Hepatocyte (in vitro differentiated cells): ENCODE measurements at places on chromosomes 6 and 20. TPM values are rescaled to one million over a fixed set of nuclear protein-coding genes. Genes with fewer than 3 reads are reported as not detected.

The ANKRD66 gene
- total RNA-seq: not detected in 2 replicates

The MUCL3 gene
- 0.04 and 0.13 TPM in 2 replicates for total RNA-seq

GRCh38 chr20:38321959-38322598, 18.1 kb downstream of the BPI start:
- peak; percentile 79 for DNase-seq

DNA sequence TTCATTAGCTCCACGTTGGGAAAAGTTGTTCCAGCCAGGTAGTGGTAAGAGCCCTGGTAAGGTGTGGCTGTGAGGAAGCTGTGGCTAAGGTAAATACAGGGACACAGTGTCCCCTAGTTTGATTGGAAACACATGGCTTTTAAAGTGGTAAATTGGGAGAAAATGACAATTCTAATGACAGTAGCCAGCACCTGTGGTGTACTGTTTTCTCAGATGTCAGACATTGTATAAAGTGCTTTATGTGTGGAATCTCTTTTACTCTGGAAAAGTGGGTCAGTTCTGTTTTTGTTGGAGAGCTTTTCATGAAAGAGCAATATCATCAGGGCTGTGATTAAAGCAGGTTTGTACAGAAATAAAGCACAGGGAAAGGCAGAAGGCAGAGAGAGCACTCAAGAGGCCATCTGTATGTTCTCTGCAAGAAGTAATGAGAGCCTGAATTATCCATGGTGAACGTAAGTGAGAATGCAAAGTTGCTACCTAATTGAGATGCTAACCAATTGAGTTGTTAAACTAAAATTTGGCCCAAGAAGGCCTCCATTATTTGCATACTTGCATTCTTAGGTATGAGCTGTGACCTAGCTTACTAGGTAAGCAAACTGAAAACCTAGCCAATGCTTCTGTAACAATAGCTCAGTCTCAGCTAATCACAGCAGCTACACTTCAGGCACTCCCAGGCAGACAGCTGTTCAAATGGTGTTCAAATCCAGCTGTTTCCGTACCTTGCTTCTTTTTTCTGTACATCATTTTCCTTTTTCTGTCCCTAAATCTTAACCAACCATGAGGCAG, 28.2 kb downstream of the MRAP2 start:
- DNase-seq: no peak

The TMEM244 gene
- not detected in 2 replicates for total RNA-seq

- no peak for DNase-seq
Observed at GRCh38 chr6:79543411-79543810, 6.2 kb upstream of the LCA5 start.

DNA sequence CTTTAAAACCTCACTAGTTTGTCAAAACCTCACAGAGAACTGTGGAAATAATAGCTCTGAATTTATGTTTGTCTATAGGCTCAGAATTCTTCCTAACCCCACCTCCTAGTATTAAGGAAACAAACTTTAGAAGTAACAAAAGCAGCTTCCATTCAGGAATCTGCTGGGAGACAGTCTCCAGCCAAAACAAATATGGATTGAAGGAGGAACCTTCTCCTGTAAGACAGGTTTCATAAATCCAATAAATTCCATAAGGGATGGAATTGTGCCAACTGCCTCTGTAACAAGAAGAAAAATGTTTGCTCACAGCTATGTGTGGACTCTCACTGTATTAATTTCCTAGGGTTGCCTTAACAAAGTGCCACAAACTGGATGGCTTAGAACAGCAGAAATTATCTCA, 7.5 kb downstream of the SYCP2 start:
- no peak for DNase-seq

DNA sequence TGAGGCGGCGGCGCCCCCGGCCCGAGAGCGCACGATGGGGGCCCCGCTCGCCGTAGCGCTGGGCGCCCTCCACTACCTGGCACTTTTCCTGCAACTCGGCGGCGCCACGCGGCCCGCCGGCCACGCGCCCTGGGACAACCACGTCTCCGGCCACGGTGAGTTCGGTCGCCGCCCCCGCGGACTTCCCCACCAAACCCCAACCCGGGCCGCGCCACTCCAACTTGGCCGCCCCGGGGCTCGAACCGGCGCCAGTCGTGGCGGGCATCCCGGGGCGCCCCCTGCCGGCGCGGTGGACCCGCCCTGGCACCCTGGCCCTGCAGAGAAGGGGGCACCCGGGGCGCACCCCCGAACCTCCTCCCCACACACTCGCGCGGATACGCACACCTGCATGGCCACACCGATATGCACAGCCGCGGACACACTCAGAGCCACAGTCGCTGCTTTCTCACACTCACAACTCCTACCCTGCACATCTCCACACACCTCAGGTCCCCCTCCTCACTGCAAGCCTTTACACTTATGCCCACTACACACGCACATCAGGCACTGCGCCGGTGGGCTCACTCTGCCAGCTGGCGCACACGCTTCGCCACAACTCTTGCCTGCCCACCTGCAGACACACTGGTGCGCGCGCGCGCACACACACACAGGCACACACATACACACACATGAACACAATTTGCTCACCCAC, 535 bp downstream of the VSTM2L start:
- DNase-seq: no peak

DNA sequence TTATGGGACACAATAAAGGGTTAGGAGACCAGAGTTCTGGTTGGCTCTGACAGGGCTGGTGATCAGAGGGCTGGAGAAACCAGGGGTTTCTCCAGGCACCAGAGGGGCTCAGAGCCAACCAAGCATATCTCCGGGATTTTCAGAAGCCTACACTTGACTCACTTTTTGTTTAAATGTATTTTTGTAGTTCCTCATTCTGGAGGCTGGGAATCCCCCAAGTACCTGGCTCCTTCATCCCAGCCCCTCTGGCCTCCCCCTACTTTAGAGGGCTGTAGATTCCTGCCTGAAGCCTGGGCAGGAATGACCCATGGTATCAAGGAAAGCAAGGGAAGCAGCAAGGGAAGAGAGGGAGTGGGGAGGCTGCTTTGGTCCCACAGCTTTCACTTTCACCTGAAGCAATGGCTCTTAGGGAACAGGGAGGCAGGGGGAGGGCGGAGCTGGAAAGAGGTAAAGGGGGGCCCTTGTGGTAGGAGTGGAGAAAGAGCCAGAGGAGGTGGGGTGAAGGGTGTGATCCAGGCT, 973 bp downstream of the CD40 start:
- no peak for DNase-seq

The CCND3 gene
- 79.3 and 96.8 TPM in 2 replicates for total RNA-seq

The JARID2 gene
- 7.7 and 11.6 TPM in 2 replicates for total RNA-seq

The SLC52A3 gene
- total RNA-seq: 0.33 and 0.80 TPM in 2 replicates

GRCh38 chr6:14280766-14281293, 163.3 kb downstream of the CD83 start:
- DNase-seq: no peak

The MEP1A gene
- 93.4 and 94.2 TPM in 2 replicates for total RNA-seq

The TNNC2 gene
- total RNA-seq: 0.63 TPM in 1 of 2 replicates, not detected in the other

- no peak for DNase-seq
Observed at GRCh38 chr20:56504373-56505005, 20.1 kb upstream of the FAM209A start.

DNA sequence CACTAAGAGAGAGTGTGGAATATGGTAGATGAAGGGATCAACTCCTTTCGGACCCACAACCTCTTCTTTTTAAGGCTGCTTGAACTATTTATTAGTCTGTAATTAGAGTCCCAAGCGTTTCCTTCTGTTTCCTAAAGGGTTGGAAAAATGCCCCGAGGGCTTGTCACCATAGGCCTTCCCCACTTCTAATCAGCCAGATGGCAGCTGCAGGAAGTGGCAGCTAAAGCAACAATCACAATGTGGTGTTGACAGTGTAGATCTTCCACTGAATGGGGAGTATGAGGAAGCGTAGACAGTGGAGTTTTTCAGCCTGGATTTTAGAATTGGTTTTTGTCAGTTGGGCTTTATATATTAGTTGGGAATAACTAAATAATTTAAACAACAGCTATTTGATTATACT, 40.6 kb downstream of the SLC35D3 start:
- no peak for DNase-seq

DNA sequence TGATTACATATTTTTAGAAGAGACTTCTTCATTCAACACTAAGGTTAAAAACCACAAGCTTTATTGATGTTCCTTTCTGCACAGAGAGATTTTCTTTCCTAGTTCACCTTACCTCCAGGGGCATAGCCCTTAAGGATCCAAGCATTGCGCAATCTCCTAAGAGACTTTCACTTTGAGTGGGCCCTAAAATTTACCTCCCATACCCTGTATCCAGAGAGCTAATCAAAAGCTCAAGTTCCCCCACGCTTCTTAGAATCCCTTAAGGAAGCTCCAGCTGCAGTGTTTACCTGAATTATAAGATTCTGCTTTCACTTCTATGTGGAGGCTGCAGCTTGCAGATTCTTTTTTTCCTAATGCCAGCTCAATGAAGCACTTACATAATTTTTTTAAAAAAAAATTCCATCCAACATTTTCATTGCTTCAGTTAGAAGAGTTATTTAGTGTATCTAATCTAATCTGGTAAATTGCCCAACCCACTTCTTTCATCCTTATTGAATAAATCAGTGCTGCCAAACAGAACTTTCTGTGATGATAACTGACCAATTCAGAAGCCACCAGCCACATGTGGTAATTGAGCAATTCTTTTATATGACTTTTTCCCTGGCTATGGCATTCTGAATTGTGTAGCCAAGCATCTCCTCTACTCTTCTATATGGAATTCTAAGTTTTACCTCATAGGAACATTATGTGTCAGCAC, 24.6 kb upstream of the SPTLC3 start:
- peak; percentile 11 for DNase-seq

DNA sequence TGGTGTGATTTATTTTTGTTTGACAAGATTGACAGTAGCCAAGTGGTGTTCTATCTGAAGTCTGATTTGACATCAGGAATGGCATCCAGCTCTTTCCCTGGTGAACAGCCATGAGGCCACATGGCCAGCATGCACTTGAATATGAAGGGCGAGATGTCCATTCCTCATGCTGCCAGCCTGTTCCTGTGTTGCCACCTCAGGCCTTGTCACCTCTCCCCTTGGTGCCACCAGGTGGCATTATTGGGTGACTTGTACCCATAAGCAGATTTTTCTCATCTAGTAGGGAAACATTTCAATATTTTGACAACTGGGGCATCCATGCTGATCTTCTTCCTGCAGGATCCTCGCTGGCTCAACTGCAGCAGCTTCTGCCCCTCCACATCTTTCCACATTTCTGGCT, 199.1 kb downstream of the ERMARD start:
- no peak for DNase-seq

The EDN3 gene
- 1.4 and 4.0 TPM in 2 replicates for total RNA-seq

The AK9 gene
- total RNA-seq: 9.5 and 15.2 TPM in 2 replicates

DNA sequence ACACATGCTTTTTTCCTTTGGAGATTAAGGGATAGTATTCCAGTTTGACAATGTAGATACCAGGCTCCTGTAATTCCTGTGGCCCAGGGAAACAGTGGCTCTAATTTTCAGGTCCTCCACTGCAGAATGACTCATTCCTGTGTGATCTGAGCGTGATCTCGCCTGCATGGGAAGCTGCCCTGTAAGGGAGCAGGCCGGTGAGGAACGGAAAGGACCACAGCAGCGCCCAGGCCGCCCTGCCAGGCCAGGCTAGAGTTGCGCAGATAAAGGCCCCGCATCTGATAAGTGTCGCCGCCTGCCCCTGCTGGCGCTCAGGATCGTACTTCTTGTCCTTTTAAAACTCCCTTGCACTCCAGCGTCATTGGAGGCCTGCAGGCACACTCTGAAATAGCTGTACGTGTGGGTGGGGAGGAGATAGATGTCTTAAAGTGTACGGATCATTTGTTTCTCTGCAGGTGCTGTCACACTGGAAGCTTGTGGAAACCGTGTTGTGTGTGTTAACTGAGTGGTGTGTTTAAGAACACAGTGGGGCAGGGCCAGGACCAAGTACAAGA, 60.7 kb downstream of the SYNJ2 start:
- peak; percentile 84 for DNase-seq

- DNase-seq: peak; percentile 53
Observed at GRCh38 chr20:35561268-35561667, 19.4 kb downstream of the ERGIC3 start.

- DNase-seq: peak; percentile 40
Observed at GRCh38 chr6:8064638-8065518, 689 bp upstream of the BLOC1S5 start.

- no peak for DNase-seq
Observed at GRCh38 chr6:7073821-7074525, 33.8 kb upstream of the RREB1 start.

DNA sequence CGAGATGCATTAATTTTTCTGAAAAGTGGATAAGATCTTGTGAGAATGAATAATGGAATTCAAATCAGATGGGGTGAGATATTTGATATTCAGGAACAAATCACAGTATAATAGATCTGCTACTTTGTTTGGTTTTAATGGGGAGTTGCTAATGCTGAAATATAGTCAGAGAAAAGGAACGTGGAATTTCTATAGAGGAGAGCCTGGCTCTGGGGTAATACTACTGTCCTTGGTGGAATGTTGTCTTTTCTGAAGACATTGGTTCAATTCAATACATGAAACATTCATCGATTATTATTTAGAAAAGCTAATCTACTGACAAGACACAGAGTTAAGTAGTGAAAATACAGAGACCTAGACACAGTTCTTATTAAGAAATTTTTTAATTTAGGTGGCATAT, 108.6 kb downstream of the ESR1 start:
- no peak for DNase-seq

The HUS1B gene
- total RNA-seq: 0.33 and 1.2 TPM in 2 replicates

DNA sequence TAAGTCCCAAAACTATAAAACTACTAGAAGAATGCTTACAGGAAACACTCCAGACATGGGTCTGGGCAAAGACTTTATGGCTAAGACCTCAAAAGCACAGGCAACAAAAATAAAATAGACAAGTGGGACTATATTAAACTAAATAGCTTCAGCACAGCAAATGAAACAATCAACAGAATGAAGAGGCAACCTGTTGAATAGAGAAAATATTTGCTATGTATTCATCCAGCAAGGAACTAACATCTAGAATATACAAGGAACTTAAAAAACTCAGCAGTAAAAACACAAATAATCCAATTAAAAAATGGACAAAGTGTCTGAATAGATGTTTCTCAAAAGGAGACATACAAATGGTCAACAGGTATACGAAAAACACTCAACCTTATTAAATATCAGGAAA, 30.4 kb downstream of the HLA-G start:
- DNase-seq: no peak

- DNase-seq: peak; percentile 58
Observed at GRCh38 chr6:25302677-25303128, 23.5 kb downstream of the CARMIL1 start.

DNA sequence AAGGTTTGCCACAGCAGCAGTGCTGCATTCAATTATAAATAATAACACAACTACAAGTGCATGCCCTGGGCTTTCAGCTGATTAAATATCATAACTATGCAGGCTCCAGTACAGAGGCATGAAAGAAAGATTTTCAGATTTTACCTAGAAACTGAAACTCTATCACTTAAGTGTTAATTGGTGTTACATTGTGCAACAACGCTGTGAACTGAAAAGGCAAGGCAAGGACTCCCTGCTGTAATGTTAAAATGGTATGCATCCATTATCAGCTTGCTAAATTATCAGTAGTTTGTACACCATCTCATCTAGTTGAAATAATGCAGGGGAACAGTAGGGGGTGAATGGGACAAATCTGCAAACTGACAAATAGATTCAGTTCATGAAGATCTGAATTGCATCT, 976.7 kb upstream of the MANEA start:
- no peak for DNase-seq

GRCh38 chr6:84136364-84137050, 90.9 kb downstream of the CEP162 start:
- no peak for DNase-seq

- DNase-seq: peak; percentile 16
Observed at GRCh38 chr6:99434702-99435530, 9.8 kb upstream of the PNISR start.
